ENCODE measurements at places on chromosomes 16 and 17.
A peak's percentile ranks its signal among the peaks of the same experiment; 100 is the strongest.

GRCh38 chr17:34644941-34645550, 65.7 kb downstream of the TMEM132E start:
- DNase-seq: no peak

GRCh38 chr17:44793885-44794842, 35.4 kb downstream of the ADAM11 start:
- no peak for DNase-seq

- DNase-seq: no peak
Observed at GRCh38 chr17:4833941-4834680, 971 bp downstream of the MINK1 start.

- DNase-seq: no peak
Observed at GRCh38 chr16:71645450-71645849, 19.5 kb downstream of the MARVELD3 start.

GRCh38 chr17:37081287-37081686, 132.5 kb downstream of the AATF start:
- no peak for DNase-seq

GRCh38 chr17:39183045-39183444, 14.4 kb downstream of the CACNB1 start:
- no peak for DNase-seq

- no peak for DNase-seq
Observed at GRCh38 chr17:30805944-30806456, 18.5 kb downstream of the CRLF3 start.

- DNase-seq: no peak
Observed at GRCh38 chr16:6113749-6114148, 1016.2 kb upstream of the EEF2KMT start.

DNA sequence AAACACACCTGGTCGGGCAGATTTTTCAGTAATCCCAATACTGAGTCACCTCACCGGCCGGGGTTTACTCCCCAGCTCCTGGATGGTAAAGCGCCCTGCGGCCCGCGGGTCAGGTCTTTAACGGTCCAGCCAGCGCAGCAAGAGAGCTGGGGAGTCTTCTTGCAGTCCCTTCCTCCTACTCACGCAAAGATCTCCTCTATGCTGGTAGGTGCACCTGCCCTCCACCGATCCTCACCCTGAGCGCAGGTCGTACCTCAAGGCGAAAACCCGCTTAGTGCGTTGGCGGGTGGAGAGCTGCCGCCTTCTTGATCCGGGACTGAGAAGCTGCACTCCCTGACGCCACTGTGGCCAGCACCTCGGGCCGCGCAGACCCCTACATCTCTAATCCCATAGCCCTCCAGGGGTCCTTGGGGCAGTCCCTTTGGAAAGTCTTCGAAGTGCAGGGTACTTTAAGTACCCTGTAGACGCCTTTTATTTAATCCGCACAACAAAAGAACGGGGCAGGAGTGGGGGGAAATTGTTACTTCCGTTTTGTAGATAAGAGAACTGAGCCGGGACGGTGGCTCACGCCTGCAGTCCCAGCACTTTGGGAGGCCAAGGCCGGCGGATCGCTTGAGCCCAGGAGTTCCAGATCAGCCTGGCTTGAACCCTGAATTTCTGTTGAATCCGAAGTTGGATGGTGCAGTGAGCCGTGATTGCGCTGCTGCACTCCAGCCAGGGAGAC, 10.4 kb upstream of the HOXB13 start:
- DNase-seq: no peak

- DNase-seq: no peak
Observed at GRCh38 chr16:72244853-72245252, 72.9 kb upstream of the PMFBP1 start.

- DNase-seq: peak; percentile 78
Observed at GRCh38 chr17:78313735-78314648, 45.9 kb downstream of the SOCS3 start.

DNA sequence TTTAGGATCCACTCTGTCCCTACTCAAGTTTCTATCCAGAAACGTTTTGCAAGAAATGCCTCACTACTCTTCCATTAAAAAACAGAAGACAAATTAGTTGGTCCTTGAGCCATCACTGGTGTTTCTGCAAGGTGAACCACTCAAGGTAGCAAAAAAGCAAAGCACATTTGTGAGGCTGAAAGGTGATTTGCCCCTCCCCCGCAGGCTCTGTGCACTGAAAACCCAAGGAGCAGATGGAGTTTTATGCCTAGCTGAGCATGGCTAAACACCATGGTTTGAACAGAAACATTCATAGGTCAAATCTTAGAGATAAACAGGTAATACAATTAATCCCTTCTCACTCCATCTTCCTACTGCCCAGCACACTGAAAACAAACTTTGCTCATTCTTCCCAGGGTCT, 538.2 kb upstream of the CDH5 start:
- DNase-seq: no peak

DNA sequence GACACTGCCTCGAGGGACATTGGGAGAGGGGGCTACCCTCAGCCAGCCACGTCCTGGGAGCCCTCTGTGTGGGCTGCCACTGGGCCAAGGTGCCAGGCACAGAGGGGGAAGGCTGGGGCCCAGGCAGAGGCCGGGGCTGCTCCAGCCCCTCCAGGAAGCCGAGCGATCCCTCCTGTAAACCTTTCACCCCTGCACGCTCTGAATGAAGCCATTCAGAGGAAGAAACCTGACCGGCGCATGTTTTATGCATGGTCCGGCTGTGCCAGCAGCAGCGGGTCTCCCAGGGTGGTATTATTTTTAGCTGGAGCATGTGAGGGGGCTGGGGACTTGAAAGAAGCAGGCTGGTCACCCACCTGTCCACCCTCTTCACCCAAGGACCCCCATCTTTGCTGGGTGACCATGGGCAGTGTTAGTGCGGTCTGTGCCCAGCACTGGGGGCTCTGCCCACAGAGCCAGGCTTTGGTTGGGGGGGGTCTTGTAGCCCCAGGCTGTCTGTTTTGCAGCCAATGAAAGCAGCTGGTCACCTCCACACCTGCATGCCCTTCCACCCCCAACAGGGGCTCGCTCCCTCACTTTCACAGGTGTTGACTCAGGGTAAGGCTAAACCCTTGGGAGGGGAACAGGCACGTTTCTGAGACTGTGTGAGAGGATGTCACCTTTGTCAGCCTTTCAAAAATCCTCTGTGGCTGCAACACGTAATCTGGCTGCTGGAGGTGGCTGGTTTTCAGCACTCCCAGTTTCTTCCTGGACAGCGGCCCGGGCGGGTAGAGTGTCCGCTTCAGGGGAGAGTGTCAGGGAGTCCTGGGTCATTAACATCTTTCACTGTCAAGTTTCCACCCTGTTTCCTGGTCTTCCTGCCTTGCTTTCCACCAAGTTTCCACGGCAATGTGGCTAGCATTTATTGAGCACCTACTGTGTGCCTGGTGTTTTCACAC, 77.1 kb upstream of the BRD7 start:
- no peak for DNase-seq

- DNase-seq: no peak
Observed at GRCh38 chr16:50573279-50573678, 25.1 kb downstream of the NKD1 start.

- no peak for DNase-seq
Observed at GRCh38 chr17:5580969-5581368, 3.3 kb downstream of the NLRP1 start.

DNA sequence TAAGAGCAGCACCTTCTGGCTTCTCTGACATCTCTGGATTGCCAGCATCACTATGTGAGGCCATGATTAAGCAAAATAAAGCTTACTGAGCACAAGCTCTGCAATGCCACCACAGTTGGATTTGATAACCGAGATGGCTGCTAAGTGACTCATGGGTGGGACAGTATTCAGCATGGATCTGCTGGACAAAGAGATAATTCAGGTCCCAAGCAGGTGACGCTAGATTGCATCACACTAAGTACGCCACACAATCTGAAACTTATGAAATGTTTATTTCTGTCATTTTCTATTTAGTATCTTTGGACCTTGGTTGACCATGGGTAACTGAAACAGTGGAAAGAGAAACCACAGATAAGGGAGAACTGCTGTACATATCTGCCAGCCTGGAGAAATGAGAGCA, 27.4 kb downstream of the CDRT15 start:
- no peak for DNase-seq

GRCh38 chr17:10718547-10718946, 11.3 kb downstream of the TMEM220 start:
- DNase-seq: no peak

DNA sequence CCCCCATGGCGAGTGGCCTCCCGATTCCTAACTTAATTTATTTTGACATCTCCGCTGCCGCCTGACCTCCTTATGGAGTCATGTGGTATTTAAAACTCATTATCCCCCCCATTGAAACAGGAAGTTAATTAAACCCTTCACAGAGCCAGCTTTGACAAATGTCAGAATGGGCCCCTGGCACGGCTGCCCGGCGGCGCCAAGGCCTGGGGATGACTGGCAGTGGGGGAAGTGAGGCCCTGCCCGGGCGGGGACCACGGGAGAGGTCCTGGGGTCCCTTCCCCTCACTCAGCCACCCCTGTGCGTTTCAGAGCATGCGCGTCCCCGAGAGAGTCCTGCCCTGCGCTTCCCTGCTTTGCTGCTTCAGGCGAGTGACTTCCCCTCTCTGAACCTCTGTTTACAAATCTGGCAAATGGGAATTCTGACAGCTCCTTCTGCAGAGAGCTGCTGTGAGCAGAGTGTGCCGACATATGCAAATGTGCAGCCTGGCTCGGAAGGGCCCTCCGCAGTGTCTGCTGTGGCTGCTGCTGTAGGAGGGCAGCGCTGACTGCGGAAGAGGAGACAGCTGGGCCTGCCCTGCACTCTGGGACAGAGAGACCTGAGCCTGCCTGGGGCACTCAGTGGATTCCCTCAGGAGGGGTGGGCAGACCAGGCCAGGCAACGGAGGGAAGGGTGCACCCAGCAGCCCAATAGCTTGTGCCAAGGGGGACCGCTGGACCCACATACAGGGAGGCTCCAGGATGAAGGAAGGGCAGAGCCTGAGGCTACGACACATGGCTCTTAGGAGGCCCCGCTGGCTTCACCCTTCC, 4.4 kb upstream of the ZFPM1 start:
- DNase-seq: no peak

DNA sequence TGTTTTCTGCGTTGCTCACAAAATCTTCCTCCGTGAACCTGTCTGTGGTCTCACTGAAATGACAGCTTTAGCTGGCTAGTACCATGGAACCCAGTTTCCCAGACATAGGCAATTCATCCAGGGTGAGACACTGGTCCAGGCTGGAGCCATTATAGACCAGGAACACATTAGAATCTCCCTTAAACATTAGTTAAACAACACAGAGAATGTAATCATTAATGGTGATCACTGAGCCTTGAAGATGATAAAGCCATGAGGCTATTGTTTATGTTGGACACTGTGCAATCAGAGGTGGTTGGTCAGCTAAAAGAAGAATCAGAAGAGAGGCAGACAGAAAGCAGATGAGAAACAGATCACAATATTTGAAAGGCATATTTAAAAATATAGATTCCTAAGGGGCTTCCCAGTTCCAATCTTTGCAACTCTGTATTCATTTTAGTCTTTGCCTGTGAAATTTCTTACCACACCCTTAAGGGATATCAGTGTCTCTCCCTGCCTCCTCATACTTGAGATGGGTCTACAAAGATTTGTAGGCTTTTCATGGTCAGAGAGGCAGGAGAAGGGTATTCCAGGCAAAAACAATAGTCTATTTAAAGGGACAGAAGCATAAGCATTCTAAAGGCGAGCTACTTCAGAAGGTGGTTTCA, 317.9 kb downstream of the MAP2K6 start:
- DNase-seq: no peak

- no peak for DNase-seq
Observed at GRCh38 chr16:28027055-28027454, 36.5 kb downstream of the GSG1L start.

DNA sequence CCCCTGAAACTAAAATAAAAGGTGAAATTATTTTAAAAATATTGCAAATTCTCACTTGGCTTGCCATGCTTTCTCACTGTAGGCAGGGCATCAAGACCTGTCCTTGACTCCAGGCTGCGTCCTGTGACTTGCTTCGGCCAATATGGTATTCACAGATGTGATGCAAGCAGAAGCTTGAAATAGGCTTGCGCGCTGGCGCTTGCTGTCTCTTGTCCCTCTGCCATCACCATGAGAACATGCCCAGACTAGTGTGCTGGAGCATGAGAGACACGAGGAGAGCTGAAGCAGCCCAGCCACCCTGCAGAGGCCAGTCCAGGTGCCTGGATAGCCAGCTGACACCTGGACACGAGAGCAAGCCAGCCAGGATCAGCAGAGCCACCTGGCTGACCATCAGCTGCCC, 21.8 kb upstream of the ZKSCAN2 start:
- no peak for DNase-seq

DNA sequence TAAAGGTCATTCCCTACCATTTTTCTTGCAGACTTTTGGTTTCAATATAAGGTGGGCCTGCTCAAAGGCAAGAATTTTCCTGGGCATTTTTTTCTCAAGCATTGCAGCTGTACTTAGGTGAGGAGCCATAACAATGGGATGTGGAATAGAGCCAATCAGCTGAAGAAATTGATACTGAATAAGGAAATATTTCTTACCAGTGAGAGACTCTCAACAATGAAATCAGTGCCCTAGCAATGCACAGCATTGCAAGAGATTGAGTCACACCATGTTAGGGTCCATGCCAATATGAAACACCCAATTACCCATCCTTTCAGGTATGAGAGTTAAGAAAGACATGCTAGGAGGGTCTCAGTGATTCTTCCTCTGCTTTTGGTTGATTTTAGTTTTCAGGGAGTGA, 237.6 kb downstream of the SOX9 start:
- DNase-seq: no peak

DNA sequence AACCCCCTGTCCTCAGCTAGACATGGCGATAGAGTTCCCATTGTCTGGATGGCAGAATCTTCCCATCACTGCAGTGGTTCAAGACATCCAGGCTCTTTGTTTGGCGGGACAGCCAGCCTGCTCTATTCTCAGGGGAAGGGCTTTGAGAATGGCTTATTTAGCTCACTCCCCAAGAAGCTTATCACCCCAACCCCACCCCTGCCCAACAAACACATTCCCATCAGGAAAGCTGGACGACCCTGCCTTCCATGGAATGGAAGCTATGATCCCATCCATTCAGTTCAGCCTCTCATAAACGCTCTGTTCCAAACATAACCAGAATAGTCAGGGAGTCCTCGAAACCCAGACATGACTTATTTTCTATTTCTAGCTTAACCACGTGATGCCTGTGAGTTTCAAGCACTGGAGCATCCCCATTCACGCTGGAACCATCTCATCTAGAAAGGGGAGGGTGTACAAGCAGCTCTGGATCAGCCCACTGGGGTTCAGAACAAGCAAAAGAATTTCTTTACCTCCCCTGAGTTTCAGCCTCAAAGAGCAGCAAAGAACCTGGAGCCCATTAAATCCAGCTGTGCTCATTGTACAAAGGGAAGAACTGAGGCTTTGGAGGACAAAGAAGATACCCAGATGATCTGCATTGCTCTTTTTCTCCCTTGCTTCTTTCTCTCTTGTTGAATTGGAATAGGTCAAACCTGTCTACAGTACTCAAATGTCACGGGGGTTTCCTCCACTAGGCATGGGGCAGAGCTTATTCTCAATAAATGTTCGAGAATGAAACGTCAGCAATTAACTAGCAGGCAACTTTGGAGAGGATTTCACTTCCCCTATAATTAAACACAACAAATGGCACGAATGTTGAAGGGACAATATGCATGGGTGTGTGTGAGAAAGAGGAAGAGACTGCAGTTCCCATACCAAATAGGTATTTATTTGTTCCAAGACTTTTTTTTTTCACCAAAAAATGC, 93.1 kb downstream of the XYLT1 start:
- no peak for DNase-seq

Measured in naive thymus-derived CD8-positive, alpha-beta T cell (primary cell).